Effector memory CD4-positive, alpha-beta T cell (primary cell): ENCODE measurements at places on chromosomes 2 and 18.

DNA sequence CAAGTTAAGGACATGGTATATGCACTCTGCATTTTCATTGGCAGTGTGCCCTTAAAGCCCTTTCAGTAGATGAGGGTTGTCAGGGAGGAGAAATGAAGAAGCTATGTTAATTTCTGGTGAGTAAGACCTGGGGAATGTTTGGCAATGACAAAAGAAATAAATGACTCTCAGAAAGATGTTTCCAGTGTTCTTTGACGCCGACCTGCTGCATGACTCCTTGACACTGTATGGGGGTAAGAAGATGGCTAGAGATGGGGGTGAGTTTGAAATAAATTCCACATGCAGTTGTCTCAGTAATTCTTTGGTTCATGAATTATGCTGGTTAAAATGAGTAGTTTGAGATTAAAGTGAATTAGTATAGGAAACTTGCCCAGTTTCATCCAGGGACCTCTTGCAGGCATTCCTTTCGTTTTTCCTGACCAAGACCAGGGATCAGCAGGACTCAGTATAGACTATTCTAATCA lies 5.9 kb downstream of the CCDC121 start:
- no peak for DNase-seq

GRCh38 chr2:30684516-30684915 lies 122.7 kb downstream of the CAPN13 start:
- no peak for DNase-seq

- DNase-seq, result no peak
Measured at GRCh38 chr2:233245406-233245805, 6.1 kb upstream of the ATG16L1 start.

GRCh38 chr2:219415580-219416234 lies 2.5 kb upstream of the DES start:
- DNase-seq, result no peak

- no peak for DNase-seq
Measured at GRCh38 chr2:145975406-145975805, 1455.5 kb upstream of the ZEB2 start.

- DNase-seq, result no peak
Measured at GRCh38 chr2:226746196-226746800, 53.3 kb downstream of the IRS1 start.

DNA sequence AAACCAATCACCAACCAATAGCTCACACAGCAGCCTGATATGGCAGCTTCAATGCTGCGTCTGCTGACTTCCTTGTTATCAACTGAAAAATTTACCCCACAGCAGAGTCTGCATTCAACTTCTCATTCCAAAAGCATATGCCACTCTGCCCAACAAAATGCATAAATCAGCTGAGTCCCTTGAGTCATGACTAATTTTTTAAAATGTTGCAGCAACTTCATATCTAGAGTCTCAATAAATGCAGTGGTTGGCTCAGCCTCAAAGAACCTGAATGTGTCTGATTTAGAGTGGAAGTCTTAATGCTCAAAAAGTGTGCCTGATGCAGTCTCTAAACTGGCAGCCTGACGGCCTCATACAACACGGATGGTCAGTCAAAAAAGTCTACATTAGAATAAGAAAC lies 46.5 kb downstream of the FARSB start:
- no peak for DNase-seq
